ENCODE measurements at places on chromosomes 2 and 18.
A peak's percentile ranks its signal among the peaks of the same experiment; 100 is the strongest.

DNA sequence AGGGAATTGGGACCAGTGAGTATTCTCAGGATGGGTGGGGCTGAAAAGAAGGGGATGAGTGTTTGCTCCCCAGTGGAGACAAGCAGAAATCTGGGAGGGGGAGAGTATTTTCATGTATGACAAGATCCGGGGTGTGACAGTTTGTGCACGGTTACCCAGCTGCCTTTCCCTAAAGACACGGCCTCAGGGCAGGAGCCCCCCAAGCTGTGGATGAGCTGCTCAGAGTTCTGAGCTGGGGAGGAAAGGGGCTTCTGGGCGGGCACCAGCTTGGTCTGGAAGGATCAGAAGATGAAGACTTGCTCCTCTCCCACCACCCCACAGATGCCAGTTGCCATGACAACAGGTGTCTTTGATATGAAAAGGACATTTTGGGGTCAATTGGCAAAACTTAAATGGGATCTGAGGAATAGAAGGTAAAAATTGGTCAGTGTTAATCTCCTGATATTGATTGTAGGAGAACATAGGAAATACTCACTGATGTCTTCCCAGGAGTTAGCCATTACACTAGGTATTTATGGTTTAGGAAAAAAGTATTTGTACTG is 29.2 kb downstream of the ZCCHC2 start:
- no peak for DNase-seq

DNA sequence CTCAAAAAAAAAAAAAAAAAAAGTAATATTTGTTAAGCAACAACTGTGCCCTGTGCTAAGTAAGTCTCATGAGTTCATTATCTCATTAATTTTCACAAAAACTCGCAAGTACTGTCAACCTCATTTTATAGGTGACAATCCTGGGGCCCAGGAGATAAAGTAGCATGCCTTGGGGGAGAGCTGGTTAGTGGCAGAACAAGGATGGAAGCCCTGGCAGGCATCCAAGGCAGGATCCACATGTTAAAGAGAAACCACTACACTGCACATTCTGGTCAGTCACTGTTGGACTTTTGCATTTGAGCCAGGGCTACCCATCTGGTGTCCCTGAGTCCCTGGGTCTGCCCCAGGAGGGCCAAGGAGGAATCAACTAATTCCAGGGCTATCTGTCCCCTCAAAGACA is 54.6 kb downstream of the ZFP36L2 start:
- DNase-seq: no peak

DNA sequence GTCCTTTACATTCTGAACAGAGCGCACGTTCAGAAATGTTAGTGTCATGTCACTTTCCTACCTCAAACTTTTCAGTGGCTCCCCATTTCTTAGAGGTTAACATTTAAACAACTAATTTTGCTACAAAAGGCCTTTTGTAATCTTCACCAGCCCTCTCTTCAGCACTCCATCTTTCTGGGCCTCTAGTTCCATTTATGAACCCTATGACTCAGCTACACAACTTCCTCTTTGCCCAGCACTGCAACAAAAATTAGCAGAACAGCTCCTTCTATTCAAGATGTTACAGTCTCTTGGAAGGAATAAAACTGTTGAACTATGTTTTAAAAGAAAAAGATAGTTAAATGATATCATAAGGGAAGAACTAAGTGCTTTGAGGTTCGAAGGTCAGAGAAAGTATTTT is 139.9 kb downstream of the VWC2L start:
- DNase-seq: no peak

- DNase-seq: peak; percentile 69
Measured at GRCh38 chr2:42105330-42106256, 57.8 kb downstream of the PKDCC start.

DNA sequence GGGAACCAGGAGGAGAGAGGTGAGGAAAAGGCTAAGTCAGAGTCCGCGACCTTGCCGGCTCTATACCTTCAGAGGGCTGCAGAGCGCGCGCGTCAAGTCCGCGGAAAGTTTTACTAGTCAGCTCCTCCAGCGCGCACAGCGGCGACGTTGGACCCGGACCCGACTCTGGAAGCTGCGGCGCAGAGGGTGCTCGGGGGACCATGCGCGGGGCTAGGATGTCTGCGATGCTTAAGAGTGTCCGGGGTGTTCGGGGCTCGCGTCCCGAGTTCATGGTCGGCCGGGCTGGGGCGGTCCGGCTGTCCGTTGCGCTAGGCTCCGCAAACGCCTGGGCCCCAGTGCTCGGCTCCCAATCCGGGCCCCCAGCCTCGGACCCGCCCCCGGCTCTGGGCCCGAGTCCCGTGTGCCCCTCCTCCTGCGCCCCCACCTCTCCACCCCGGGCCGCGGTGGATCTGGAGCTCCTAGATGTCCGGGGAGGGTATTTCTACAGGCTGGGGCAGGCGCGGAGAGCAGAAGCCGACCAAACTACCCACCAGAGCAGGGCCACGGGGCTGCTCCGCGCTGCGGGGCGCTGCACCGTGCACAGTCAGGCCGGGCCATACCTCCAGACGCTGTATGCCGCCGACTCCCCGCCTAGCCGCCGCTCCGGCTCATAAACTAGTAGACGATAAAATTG is at the start of gene LBX2:
TSS of gene LBX2 (minus strand) at position 337 of the 673 bp plus-strand sequence. CDS start at position 271, 66 bp downstream.
- no peak for DNase-seq

DNA sequence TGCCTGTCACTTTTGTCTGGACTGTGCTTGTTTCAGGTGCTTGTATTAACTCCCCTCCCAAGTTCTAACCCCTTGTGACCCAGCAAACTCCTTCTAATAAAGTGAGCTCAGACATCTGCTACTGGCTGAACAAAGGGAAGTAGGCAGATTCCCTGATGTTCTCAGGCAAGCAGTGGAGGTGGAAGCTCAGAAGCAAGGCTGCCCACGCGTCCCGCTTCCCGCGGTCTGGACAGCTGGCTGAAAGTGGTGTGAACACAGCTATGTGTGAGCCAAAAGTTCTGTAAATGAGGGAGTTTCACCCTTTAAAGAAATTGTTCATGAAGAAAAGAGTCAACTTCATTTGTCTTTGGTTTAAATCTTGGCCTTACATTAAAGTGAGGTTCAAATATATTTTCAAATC is 40.0 kb downstream of the NAPG start:
- DNase-seq: no peak

GRCh38 chr2:207567671-207568070 is 37.9 kb downstream of the CREB1 start:
- DNase-seq: no peak

DNA sequence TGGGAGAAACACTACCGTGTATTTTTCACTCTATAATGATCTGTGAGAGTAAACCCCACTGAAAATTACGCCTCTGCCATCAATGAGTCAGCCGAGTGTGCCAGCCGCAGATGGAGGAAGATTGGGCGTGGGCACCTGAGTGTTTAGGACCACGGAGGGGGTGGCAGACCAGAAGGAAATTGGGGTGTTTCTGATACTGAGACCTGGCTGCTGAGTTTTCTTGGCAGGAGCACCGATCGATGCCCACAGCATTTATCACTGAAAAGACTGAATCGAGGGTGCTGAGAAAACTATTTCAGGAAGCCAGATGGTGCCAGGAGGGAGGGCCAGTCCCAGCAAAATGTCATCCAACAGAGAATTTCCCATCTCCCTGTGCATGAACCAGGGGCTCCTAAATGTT is 91.9 kb upstream of the TPO start:
- no peak for DNase-seq

DNA sequence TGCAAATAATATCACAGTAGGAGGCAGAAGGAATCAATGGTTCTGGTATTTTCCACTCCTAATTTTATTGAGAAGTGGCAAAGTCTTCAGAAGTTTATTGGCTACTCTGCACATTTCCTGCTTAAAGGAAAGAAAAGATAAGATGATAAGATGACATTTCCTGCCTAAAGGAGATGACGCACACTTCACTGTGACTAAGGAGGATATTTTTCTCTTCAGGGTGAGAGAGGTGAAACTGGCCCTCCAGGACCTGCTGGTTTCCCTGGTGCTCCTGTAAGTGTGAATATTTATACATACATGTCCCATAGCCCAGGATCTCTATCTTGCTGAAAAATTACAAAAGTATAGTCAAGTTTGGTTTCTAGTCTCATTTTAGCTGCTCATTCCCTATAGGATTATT is 27.9 kb downstream of the COL3A1 start:
- DNase-seq: no peak

DNA sequence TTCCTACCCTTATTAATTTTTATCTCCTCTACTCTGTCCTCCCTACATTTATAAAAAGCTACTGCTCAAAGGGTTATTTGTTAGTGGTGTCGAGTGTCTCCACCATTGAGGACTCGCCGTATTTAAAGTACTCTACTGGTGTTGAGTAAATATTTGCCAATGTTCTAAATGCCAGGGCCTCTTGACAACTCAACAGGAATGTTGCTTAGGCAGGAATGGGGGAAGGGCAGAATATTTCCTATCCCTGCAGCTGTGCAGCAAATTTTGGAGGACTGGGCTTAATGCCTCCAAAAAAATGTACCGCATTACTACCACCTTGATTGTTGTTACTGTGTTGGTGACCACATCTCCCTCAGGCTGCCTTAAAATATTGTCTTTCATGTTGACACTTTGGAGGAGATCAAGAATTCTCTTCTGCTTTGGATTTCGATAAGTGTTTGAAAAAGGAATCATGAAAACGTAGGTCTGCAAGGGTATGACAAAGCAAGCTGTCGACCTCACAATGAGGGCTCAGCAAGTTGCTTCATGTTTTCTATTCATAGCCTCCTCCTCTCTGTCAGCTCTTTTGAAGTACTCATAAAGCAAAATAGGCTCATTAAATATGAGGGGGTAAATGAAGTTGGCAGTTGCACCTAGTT is 84.3 kb downstream of the EFEMP1 start:
- no peak for DNase-seq

GRCh38 chr2:27747827-27748352 is 23.6 kb upstream of the MRPL33 start:
- DNase-seq: no peak

- no peak for DNase-seq
Measured at GRCh38 chr2:203582468-203582867, 47.4 kb upstream of the RAPH1 start.

- DNase-seq: no peak
Measured at GRCh38 chr18:9825571-9826073, 60.2 kb upstream of the TXNDC2 start.

DNA sequence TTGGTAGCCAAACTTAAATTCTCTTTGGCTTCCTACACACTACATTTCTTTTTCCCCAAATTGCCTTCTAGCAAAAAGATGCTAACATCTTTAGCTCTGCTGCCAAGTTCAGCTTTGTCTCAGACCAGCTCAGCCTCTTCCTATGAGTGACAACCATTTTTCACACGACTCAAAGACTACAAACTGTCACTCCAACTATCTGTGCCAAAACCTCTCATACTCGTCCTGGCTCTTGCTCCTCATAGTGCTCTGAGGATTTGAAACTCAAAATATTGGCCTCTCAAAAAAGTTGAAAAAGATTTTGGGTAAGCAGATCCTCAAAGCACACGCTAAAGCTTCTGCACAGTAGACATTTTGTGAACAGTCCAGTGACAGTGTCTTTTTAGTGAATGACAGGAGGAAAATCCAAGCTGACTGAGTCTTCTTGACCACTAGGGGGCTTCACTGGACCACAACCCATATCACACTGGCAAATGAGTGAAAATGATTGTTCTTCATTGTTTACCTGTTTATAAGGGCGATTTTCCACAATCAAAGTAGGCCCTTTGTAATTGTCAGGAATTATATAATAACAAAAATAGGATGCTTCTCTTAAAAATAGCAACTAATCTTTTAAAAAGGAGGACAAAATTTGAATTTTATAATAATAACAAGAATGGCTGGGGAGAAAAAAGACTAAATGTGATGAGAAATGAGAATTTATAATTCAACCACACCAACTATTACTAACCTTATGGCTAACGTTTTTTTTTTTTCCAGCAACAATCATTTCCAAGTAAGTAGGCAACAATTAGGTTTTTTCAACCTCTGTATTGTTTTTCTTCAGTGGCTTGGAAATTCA is 85.5 kb upstream of the PGAP1 start:
- no peak for DNase-seq

DNA sequence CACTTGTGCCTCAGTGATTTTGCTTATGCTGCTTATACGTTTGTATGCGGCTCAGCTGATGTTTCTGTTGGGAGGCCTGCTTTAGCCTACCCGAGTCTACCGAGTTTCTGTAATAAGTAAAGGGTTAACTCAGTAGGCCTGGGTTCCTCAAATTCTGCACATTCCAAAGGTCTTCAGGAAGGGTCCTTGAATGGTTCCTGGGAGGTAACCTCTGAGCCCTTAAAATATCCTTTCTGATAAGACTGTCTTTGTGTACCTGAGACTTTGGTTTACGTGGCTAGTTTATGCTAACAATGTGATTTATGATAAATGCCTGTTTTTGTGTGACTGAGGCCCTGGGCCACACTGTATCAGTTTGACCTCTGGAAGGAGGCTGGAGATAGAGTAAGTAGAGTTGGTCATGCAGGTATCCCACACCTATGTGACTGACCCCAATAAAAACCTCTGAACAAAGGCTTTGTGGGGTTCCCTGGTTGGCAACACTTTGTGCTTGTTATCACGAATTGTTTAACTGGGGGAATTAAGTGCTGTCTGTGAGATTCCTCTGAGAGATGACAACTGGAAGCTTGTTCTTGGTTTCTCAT is 18.9 kb upstream of the PNPT1 start:
- DNase-seq: no peak

DNA sequence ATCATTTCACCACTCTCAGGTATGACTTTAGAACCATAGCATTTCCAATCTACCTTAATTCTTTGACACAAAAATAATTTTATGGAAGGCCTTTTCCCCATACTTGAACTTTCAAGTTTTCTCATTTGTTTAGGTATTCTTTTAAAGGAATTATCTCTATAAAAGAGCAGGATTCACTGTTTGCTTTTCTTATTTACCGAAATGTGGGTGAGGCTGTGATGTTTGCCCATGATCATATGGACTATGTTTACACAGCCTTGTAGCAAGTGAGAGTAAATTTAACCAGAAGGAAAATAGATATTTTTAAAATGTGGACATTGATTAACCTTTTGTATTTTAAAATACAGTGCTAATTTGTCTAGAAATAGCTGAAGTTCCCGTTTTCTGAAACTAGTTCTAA is 26.3 kb downstream of the CAB39 start:
- DNase-seq: no peak

DNA sequence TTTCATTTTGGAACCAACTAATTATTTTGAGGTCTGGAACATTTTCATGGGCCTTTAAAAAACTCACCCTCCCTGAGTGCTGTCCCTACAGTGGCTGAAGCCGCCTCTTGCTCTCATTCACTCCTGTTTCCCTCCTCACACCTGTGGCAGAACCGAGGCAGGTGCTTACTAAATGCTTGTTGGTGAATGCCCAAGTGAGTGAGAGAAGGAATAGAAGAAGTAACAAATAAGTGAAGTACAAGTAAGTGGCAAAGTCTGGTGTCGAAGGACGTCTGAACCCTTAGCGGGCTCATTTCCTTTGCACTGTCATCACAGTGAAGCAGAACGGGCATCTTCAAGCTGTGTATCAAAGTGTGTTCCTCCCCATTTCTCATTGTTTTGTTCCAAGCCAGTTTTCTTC is 135.2 kb downstream of the RHBDD1 start:
- no peak for DNase-seq

DNA sequence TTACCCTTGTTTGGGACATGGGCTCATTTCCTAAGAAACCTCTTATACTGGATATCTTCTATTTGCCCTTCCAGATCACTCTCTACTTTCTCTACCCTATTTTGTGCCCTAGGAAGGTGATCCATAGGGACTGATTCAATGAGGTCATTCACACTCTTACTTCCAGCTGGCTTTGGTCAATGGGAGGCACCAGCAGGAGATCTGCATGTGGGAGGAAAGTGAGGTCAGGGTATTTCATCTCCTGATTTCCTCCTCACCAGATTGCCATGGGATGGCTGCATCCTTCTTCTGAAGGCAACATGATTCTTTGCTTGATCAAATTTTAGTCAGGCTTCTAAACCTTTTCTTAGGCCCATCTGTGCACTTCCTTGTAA is 15.2 kb downstream of the M1AP start:
- no peak for DNase-seq

Data from GM06990 (cell line).